Stimulated activated CD4-positive, alpha-beta T cell treated with anti-CD3 and anti-CD28 coated beads, Interleukin-12 subunit alpha, Interleukin-12 subunit beta, amount 100 ng/mL, for 48 hours (primary cell): ENCODE measurements at places on chromosomes 16 and 17.

DNA sequence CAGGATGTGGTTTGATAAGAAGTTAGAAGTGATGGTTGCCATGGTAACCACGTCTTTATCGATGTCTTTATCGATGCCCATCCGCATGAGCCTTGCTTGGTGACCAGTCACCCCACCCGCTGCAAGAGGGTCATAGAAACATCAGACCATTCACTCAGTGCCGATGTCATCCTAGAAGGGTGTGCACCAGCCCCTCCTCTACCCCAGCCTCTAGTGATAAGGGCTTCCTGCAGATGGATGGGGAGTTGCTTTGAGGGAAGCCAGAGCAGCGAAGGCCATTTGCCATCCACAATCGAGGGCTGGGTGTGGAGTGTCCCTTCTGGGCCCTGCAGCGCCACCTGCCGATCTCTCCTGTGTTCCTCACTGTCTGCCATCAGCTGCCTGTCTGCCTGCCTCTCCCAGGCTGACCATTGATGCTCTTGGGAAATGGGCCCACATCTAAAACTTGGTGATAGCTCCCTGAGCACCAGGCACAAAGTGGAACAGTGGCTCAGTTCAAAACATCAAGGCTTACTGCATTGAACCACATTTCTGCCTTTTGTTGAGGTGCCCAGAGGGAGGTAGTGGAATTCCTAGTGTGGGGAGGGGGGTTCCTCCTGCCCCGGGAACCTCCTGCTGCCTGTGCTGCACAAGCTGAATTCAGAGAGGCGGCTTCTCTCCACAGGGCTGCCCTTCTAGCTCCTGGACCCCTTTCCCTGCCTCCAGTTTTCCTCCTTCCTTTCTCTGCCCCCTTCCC is 8.9 kb downstream of the CALB2 start:
- peak; percentile 29 for DNase-seq

- DNase-seq = no peak
Measured at GRCh38 chr16:58425756-58426494, 33.7 kb downstream of the GINS3 start.

- no peak for DNase-seq
Measured at GRCh38 chr16:49399594-49400364, 26.2 kb downstream of the C16orf78 start.

GRCh38 chr17:31329221-31329620 is 7.8 kb upstream of the EVI2A start:
- no peak for DNase-seq
